Neural progenitor cell (in vitro differentiated cells): ENCODE measurements at places on chromosomes 2 and 18. TPM values are rescaled to one million over a fixed set of nuclear protein-coding genes. Genes with fewer than 3 reads are reported as not detected.
A peak's percentile ranks its signal among the peaks of the same experiment; 100 is the strongest.

DNA sequence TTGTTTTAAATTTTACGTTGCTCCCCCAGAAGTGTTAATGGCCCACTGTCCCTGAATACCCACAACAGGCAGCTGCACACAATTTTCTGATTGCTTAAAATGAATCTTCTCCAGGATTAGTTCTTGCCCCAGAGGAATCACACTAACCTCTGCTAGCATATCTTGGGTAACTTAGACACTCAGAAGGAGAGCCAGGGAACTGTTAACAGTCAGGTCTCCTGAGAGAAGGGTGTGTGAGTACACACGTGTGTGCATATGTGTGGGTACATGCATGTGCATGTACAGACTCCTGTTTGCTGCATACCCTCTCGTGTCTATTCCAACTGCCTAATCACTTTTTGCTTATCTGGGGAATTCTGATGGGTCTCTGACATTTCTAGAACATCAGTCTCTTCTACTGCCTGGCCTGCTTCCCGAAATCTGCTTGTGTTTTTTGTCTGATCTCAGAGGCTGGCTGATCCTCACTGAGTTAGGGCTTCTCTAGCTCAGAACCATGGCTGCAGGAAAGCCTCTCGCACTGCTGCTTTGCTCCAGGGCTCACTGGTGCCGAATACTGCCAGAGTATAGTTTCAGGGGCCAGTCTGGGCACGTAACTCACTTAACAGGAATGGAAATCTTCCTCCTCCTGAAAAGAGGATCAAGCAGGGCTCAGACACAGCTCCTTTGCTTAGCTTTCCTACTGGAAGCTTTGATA, 62.8 kb downstream of the PRELID3A start:
- H3K4me1 ChIP-seq, result no peaks in the 10 kb centered on the region
- H3K4me3 ChIP-seq, result no peak overlapping the region
- H3K27me3 ChIP-seq, result no peaks in the 10 kb centered on the region
- peak overlapping the region; percentile 18 for H3K27ac ChIP-seq

GRCh38 chr2:144592500-144593256, 72.8 kb upstream of the ZEB2 start:
- DNase-seq, result no peak
- H3K4me1 ChIP-seq, result peaks cover 55% of the 10 kb centered on the region
- H3K4me3 ChIP-seq, result no peak overlapping the region

Gene TXNDC2
- total RNA-seq, result not detected in 2 replicates

Gene RAB17
- 0.43 TPM in 1 of 2 replicates, not detected in the other for total RNA-seq

- no peaks in the 10 kb centered on the region for H3K36me3 ChIP-seq
- no peak overlapping the region for H3K27ac ChIP-seq
- H3K4me3 ChIP-seq, result no peak overlapping the region
- H3K27me3 ChIP-seq, result no peaks in the 10 kb centered on the region
These were observed 211.7 kb downstream of the NDUFA10 start for GRCh38 chr2:239813261-239814115.

DNA sequence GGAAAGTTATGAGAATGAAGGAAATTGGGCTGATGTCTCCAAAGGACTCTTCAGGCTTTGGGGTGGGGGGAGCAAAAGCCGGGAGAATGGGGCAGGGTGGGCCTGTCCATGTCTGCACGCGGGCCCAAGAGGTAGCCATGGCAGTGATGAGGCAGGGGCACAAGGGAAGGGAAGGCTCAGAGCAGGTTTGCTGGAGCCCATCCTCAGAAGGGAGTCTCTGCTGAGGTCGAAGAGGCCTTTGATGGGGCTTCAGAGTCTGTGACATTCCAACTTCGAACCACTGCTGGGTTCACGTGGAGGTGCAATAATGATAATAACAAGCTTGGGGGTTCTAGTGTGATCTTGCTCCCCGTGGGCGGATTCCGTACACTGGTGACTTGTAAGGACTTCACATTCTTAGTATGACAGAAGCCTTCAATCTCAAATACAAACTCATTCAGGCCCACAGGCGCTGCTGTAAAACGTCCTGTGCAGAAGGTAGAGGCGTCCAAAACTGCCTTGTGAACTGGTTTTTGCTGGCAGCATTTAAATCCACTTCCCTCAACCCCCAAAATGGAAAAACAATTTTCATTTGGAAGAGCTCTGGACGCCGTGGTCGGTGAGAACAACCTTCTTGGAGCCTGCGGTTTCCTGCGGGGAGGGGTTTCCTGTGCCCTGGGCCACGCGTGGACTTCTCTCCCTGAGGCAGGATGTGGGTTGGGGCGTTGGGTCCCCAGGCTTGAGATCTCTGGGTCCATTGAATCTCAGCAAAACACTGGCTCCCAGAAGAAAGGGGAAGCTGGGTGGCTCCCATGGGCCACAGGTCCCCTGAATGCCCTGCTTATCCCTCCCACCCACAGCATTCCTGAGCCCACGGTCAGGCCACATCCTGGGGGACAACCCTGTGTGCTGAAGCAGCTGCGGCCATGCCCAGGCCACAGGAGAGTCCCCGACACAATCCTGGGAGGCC, 151.0 kb downstream of the TPO start:
- H3K4me3 ChIP-seq, result no peak overlapping the region
- H3K27me3 ChIP-seq, result no peaks in the 10 kb centered on the region
- peaks cover 16% of the 10 kb centered on the region for H3K4me1 ChIP-seq
- DNase-seq, result no peak
- no peak overlapping the region for H3K27ac ChIP-seq
- no peaks in the 10 kb centered on the region for H3K36me3 ChIP-seq

DNA sequence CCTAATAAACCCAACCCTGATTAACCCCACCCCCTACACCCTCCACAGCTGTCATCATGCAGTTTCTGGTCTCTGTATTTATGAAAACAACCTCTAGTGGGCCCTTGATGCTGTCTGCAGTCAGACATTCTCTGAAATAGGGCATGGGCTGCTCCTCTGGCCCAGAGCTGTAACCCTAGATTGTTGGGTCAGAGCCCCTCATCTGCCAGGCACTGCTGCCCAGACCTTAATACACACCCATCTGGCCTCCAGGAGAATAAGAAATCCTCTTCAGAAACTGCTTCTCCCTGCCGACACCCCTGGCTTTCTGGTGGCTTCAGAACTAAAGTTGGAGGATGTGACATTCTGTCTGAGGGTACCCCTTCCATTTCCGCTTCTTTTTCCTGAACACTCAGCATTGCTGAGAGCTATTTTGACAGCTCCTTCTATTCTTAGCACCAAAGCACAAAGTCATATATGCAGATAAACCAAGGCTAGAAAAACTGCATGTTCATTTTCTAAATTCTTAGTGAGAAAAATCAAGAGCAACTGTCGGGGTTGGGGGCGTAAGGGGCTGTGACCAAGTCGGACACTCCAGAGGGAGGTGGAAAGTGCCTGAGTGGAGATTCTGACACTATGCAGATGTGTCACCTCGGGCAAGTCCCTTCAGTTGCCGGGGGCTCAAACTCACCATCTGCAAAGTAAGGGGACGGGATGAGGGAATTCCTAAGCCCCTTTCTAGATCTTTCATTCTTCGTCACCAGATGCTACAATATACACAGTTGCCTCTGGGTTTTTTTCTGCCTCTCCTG, 28.7 kb downstream of the SRSF7 start:
- no peaks in the 10 kb centered on the region for H3K27me3 ChIP-seq
- no peak overlapping the region for H3K27ac ChIP-seq
- H3K36me3 ChIP-seq, result no peaks in the 10 kb centered on the region
- no peak overlapping the region for H3K4me3 ChIP-seq
- DNase-seq, result no peak

DNA sequence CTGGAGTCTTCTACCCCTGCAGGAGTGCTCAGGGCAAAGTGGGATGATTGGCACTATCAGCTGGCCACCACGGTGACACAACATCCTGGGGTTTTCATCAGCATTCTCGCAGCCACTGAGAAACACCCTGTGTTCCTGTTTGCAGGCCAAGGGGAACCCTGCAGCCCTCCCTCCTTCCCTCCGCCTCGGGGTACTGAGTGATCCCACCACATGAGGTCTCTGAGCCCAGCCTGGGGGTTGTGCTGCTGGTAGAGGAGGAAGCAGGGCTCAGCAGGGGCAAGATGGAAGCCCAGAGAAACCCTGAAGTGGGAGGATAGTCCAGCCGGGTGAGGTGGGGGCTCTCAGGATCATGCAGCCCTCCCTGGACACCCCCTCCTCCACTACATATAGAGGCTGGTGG, at the start of gene OXER1:
Gene OXER1, minus strand, starts transcription at position 40 of the 400 bp plus-strand sequence. CDS start 73 bp downstream, outside the sequence.
- no peaks in the 10 kb centered on the region for H3K36me3 ChIP-seq
- no peaks in the 10 kb centered on the region for H3K27me3 ChIP-seq
- H3K4me1 ChIP-seq, result no peaks in the 10 kb centered on the region
- no peak for DNase-seq

DNA sequence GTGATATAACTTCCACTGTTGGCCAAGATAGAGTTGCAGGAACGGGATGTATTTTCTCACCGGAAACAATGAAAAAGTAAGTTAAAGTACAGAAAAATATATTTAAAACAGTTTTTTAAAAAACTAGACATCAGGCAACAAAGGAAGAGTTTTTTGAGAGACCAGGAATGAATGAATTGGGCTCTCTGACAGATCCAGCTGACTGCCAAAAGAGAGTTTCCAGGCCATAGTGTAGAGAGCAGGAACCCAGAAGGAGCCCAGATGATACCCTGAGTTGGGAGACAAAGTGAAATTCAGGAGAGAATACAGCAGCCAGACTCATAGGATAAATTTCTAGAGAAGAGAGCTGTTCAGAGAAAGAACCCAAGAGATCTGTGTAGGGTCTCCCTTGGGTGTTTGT, 362.6 kb upstream of the SMIM21 start:
- no peaks in the 10 kb centered on the region for H3K27me3 ChIP-seq
- no peak for DNase-seq
- H3K27ac ChIP-seq, result no peak overlapping the region
- H3K4me1 ChIP-seq, result no peaks in the 10 kb centered on the region

- no peak overlapping the region for H3K27ac ChIP-seq
- no peaks in the 10 kb centered on the region for H3K36me3 ChIP-seq
- no peak for DNase-seq
- peaks cover 14% of the 10 kb centered on the region for H3K4me1 ChIP-seq
- no peaks in the 10 kb centered on the region for H3K27me3 ChIP-seq
These were observed 92.9 kb downstream of the MAP4K4 start for GRCh38 chr2:101790416-101790815.
